ENCODE measurements at places on chromosomes 2 and 18.

- no peak for DNase-seq
Observed at GRCh38 chr2:428591-428990, 140.7 kb upstream of the ALKAL2 start.

- no peak for DNase-seq
Observed at GRCh38 chr18:62545098-62545497, 22.3 kb downstream of the ZCCHC2 start.

- DNase-seq = no peak
Observed at GRCh38 chr2:39433586-39434195, 3.4 kb downstream of the MAP4K3 start.

- DNase-seq = no peak
Observed at GRCh38 chr2:32683520-32684086, 55.8 kb downstream of the TTC27 start.

DNA sequence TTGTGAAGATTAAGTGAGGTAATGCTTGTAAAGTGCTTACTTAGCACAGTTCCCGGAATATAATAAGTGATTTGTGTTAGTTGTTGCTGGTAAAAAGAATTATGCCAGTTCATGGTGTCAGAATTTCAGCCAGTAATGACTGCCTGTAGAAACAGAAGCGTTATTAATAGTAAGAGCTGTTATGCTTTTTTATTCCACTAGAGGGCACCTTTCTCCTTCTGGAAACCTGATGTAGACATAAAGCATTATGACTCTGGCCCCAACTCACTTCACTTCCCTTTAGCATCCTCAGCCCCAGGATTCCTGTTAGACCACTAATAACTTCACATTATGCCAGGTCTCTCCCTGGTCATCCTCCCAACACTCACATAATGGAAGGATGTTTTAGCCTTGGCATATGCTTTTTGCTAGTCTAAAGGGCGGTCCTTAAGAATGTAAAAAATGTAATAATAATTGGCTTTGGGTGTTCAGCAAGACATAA lies 34.9 kb downstream of the C18orf54 start:
- DNase-seq = no peak

GRCh38 chr2:10265329-10266132 lies 37.2 kb upstream of the HPCAL1 start:
- no peak for DNase-seq

- DNase-seq = no peak
Observed at GRCh38 chr2:212938144-212938793, 213.1 kb downstream of the IKZF2 start.

GRCh38 chr2:120441744-120442471 lies 96.0 kb downstream of the INHBB start:
- no peak for DNase-seq

DNA sequence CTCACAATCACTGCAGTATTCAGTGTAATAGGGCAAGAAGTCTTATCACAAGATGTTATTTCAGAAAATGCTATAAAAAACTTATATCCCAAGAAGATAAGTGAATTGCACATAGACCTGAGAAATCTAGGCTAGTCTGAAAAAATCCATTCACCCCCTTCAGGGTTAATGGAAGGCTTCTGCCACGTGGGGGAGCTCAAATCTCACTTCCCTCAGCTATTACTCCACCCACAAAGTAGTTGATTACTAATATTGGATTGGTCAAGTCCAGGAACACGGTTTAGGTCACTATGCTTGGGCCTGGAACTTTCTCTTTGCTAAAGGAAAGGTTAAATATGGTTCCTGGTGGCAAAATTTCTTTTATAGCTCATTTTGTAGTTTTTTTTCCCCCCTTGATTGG lies 51.2 kb upstream of the ADAM23 start:
- DNase-seq = no peak

DNA sequence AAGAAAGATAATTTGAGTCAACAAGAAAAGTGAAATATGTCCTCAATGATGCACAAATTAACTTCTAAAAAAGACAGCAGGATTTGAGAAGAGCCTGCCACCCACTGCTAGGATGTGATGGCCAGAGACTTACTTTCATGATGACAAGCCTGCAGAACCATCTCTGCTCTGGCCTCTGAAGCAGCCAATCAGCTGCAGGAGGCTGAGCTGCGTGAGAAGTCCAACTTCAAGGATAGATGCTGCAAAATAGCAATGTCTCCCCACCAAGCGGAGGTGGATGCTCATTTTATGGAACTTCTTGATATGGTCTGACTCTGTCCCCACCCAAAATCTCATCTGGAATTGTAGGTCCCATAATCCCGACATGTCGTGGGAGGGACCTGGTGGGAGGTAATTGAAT lies 53.1 kb downstream of the CYRIA start:
- no peak for DNase-seq

GRCh38 chr2:174662859-174663258 lies 65.3 kb upstream of the WIPF1 start:
- DNase-seq = no peak

DNA sequence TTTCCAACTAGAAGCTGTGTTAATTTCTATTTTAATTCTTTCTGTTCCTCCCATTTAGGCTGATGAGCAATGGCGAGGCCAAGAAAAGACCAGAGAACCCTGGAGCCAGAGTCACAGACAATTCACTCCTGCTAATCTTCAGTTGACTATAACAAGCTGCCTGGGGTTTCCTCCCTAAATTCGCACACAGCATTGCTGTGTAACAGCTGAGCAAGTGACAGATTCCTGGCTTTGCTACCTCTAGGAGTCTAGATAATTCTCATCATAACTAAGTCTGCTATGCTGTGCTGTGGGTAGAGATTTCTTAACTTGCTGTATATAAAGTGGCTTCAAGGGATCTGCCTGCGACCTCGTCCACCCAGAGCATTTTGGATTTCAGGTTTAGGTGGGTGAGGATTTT lies 131.3 kb upstream of the REV1 start:
- no peak for DNase-seq

DNA sequence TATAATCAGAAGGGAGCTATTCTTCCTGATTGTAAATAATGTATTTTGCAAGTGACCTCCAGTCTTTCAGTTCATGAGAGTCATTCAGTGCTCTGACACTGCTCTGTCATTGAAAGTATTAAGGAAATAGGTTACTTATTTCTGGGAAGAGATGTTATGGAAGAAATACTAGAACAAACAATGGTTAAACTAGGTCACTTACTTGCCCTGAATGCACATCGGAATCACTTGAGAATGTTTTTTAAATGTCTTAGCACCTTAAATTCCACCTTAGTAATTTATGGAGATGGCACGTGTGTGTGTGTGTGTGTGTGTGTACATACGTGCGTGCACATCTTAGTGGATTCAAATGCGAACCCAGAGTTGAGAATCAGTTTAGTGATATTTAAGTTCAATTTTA lies 126.6 kb upstream of the KCNH7 start:
- DNase-seq = no peak

- DNase-seq = no peak
Observed at GRCh38 chr2:206442833-206443734, at the start of gene ADAM23. ADAM23 (plus strand) TSS chr2:206443532; CDS start chr2:206443867, 335 bp downstream.

GRCh38 chr2:48531141-48531648 lies 1.2 kb downstream of the STON1 start:
- no peak for DNase-seq

- no peak for DNase-seq
Observed at GRCh38 chr2:129201696-129202095, 777.8 kb upstream of the RAB6C start.

DNA sequence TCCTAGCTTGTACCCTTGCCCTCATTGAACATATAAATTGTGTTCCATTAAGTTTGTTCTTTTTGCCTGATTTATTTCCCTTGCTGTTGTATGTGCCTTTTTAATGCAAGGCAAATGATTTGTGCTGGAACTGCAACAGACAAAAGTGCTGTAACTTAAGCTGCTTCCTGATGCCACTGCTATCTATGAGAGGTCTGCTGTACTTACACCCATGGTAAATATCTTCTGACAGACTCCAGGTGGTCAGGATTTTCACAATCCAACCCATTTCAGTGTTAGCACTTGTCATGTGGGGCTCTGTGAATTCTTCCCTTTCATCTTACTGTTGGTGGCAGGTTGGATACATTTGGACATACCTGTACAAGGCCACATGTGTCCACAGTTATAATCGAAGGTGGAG lies 63.5 kb downstream of the ARHGAP15 start:
- DNase-seq = no peak

DNA sequence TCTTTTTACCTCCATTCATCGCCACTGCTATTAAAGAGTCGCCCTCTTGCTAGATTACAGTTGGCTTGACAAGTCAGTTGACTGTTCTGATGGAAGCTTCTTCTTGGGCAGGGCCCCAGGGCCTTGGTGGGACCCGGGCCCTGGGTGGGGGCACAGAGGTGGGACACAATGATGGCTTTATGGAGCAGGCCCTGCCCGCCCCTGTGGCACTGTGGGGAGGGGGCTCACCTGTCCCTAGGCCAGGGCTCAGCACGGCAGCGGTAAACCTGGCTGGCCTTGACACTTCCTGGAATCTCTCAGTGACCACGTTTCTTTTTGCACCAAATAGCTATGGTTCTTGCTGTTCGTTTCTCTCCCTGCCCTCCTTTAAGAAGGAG lies 4.9 kb upstream of the HS6ST1 start:
- no peak for DNase-seq

- DNase-seq = no peak
Observed at GRCh38 chr2:150483532-150483931, 3.9 kb downstream of the RND3 start.

GRCh38 chr2:176002688-176003210 lies 682 bp upstream of the LNPK start:
- DNase-seq = no peak

- no peak for DNase-seq
Observed at GRCh38 chr2:207474863-207475485, 54.8 kb upstream of the CREB1 start.

DNA sequence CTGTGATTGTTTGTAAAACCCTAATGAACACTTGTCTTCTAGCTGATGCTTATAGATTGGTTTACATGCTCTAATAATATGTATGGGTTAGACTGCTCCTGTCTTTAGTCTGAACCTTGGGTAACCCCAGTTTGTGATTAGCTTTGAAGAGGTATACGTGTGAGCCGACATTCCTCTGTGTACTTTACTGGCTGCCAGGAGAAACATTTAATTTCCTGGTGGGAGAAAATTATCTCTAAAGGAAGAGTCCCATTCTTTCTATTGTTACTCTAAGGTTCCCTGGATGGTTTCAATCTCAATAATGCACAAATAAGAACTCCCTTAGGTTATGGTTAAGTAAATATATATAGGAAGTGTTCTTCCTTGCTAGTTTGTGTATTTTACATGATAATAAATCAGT lies 143.6 kb upstream of the ZSWIM2 start:
- no peak for DNase-seq

- peak; percentile 63 for DNase-seq
Observed at GRCh38 chr18:79405019-79405780, 9.5 kb downstream of the NFATC1 start.

- DNase-seq = no peak
Observed at GRCh38 chr2:110832740-110833139, 100.4 kb downstream of the ACOXL start.

DNA sequence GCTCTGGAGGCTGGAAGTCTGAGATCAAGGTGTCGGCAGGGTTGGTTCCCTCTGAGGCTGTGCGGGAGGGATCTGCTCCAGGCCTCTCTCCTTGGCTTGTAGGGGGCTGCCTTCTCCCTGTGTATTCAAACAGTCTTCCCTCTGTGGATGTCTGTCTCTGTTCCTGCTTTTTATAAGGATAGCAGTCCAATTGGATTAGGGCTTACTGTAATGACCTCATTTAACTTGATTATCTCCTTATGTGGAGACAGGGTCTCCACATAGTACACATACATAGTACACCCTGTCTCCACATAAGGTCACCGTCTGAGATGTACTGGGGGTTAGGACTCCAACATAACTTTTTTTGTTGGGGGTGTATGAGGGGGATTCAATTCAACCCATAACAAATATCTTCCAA lies 30.5 kb downstream of the TCF7L1 start:
- DNase-seq = no peak

DNA sequence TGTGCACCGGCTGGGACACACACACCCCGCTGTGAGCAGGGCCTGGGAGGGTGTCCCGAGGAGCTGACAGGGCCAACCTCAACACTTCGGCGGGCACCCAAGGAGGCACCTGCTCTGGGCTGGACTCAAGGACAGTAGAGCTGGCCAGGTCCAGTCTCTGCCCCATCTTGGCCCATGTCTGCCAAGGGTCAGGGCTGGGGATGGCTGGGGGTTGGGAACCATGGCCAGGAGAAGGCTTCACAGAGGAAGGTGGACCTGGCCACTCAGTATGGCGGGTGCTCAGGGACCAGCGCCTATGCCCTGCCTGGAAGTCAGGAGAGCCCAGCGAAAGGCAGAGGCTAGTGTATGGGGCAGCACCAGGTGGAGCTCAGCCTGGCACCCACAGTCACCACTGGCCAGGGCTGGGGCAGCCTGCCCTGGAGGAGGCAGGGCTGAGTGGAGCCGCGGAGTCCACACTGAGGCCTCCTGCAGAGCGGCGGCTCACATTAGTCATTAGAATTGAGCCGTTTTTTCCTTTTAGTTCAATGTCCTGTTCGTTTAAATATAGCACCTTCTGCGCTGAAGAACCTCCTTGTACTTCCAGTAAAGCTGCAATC lies 4.2 kb downstream of the ERFE start:
- DNase-seq = no peak

- DNase-seq = no peak
Observed at GRCh38 chr2:189115126-189115525, 64.4 kb downstream of the COL5A2 start.

- no peak for DNase-seq
Observed at GRCh38 chr2:109376796-109377495, 236.8 kb downstream of the SEPTIN10 start.

DNA sequence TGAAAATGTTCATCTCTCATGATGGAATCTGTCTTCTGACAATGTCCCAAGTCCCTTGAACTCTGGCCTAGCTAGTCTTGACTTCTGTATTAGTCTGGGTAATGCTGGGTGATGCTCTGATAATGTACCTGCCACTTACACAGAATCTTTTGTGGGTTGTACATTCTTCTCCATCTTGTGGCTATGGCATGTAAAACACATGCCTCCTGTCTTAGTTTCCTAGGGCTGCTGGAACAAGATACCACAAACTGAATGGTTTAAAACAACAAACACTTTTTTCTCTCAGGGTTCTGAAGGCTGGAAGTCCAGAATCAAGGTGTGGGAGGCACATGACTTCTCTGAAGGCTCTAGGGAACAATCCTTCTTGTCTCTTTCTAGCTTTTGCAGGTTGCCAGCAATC lies 57.1 kb downstream of the RAPGEF4 start:
- no peak for DNase-seq

DNA sequence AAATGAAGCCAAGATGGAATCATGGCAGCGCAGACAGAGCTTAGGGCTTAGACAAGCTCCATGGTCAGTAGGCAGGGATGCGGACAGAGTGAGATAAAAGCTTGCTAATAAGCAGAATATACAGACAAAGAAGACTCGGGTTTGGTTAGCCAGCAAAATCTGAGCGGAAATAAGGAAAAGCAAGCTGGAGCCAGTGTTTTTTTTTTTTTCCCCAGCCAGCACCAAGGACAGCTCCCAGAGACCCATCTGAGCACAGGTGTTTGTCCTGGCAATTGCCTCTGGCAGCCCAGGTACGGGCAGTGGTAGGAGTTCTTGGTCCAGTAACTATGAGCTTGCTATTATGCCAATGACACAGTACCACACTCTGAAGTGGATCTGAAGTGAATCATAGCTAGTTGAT lies 187.6 kb downstream of the ADCYAP1 start:
- no peak for DNase-seq
